ENCODE measurements at places on chromosomes 4 and X.

GRCh38 chr4:78481180-78481579 lies 70.4 kb upstream of the ANXA3 start:
- DNase-seq, result no peak

- no peak for DNase-seq
These were observed 82.9 kb downstream of the PDLIM5 start for GRCh38 chr4:94534401-94535312.

- DNase-seq, result no peak
These were observed 6.4 kb upstream of the HERC3 start for GRCh38 chr4:88585917-88586316.

GRCh38 chrX:4263030-4263803 lies 549.8 kb upstream of the PRKX start:
- DNase-seq, result no peak

GRCh38 chrX:12681047-12681446 lies 110.2 kb upstream of the PRPS2 start:
- DNase-seq, result no peak
